ENCODE measurements at places on chromosomes 7 and 10.

DNA sequence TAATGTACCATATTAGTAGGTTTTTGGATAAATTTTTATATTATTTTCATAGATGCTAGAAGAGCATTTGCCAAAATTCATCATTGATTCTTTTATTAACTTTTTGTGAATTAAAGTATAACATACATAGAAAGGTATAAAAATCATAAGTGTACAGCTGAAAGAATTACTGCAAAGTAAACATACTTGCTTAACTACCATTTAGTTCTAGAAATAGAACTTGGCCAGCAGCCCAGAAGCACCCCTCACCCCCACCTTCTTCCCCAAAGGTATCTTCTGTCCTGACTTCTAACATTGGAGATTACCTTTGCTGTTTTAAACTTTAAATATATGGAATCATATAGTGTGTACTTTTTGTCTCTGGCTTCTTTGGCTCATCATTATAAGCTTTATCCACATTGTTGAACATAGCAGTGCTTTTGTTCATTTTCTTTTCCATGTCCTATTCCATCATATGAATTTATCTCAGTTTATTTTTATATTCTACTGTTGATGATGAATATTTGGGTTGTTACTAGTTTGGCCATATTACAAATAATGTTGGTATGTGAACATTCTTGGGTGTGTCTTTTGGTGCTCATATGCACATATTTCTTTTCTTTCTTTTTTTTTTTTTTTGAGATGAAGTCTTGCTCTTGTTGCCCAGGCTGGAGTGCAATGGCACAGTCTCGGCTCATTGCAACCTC, 142.8 kb downstream of the ADK start:
- DNase-seq = no peak

DNA sequence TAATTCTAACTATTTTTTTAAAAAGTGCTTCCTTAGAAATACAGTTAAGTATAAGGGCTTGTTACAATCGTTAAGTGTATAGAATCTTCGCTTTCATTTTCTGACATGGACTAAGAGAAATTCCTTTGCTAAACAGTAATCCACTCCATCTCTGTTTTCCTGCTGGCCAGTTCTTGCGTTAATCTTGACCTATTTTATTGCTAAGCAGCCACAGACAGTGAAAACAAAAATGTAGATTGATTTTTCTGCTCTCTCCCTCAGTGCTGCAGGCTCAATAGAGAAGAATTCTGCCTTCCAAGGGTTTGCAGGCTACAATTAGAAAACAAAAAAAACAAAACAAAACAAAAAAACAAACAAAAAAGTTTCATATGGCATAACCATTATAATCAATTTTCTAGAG, 310.4 kb upstream of the ADARB2 start:
- no peak for DNase-seq

DNA sequence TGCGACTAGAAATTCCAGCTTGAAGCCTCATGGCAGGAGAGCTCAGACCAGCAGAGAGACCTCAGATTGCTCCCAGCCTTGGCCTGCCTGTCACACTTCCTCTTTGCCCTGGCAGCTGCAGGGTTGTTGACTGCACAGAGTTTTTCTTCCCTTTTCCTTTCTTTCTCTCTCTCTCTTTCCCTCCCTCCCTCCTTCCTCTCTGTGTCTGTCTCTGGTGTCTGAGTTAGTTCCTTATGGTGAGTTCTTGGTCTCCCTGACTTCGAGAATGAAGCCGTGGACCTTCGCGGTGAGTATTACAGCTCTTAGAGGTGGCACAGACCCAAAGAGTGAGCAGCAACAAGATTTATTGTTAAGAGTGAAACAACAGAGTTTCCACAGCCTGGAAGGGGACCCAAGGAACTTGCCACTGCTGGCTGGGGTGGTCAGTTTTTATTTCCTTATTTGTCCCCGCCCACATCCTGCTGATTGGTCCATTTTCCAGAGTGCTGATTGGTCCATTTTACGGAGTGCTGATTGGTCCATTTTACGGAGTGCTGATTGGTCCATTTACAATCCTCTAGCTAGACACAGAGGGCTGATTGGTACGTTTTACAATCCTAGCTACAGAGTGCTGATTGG, 266.3 kb downstream of the RPS24 start:
- no peak for DNase-seq

GRCh38 chr10:5461914-5462840, 37.2 kb downstream of the CALML5 start:
- no peak for DNase-seq

DNA sequence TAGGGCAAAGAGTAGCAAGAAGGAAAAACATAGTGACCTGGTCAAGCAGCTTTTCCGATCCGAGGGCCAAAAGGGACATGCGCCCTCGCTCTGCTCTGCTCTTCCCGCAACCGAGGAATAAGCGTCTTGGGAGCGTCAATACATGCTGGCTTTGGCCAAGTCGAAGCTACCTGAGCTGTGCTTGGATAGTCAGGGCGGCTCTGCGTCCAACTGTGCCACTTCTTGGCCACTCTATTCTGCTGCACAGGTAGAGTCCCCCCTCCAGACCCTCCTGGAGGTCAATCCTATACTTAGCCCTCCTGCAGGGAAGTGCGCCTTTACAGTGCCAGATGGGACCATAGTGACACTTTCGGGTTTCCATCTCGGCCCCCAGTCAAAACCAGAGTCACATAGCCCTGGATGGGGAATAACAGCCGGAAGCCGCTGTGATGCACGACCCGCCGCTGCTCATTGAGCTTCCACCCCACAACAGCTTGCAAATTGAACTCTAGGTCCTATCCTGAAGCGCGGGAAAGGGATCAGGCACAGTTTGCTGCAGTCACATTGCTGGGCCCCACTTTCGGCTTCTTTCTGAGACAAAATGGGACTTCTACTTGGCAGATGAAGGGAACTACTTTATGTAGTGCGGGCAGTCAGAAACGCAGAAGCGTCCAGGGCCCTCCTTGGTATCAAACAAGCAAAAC, 1.1 kb upstream of the HPSE2 start:
- no peak for DNase-seq
